ENCODE measurements at places on chromosomes 1 and 21.

DNA sequence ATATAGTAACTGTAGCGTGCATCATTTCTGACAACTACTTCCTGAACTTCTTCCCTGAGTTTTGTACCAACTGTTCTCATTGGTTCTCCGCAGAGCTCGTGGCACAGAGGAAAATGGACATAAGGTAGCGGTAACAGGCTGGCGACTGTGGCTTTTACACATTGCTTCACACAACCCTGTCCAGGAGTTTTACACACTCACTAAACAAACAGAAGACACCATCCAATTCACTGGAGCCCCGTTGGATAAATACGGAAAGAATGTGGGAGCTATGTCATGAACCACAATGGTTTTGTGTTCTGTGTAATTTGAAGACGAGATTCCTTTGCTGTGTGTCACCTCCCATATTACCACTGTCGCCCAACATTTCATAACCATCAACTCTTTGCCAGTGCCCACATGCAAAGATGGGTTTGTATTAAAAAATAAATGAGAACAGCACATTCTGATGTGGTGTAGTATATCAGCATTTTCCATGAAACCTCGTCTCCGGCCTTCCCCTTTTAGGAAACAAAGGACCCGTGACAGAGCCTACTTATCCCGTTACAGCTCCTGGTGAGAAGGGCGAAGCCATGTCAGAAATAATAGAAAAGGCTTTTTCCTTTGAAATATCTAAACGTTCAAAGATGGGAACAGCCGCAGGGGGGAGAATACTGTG lies 47.4 kb upstream of the ENAH start:
- DNase-seq = no peak

GRCh38 chr1:201022820-201023516 lies 546 bp downstream of the KIF21B start:
- DNase-seq = no peak

GRCh38 chr1:37901191-37901892 lies 42.0 kb upstream of the MTF1 start:
- no peak for DNase-seq

GRCh38 chr1:147676311-147677085 lies 6.2 kb upstream of the ACP6 start:
- no peak for DNase-seq

DNA sequence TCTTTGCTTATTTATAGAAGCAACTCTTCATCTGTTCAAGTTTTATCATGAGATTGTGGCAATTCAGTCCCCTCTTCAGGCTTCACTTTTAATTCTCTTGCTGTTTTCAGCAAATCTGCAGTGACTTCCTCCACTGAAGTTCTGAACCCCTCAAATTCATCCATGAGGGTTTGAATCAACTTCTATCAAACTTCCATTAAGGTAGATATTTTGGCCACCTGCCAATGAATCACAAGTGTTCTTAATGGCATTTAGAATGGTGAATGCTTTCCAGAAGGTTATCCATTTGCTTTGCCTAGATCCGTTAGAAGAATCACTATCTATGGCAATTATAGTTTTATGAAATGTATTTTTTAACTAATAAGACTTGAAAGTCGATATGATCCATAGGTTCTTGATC lies 946.7 kb upstream of the B3GALT2 start:
- no peak for DNase-seq

GRCh38 chr1:79285667-79286066 lies 279.1 kb upstream of the ADGRL4 start:
- no peak for DNase-seq

DNA sequence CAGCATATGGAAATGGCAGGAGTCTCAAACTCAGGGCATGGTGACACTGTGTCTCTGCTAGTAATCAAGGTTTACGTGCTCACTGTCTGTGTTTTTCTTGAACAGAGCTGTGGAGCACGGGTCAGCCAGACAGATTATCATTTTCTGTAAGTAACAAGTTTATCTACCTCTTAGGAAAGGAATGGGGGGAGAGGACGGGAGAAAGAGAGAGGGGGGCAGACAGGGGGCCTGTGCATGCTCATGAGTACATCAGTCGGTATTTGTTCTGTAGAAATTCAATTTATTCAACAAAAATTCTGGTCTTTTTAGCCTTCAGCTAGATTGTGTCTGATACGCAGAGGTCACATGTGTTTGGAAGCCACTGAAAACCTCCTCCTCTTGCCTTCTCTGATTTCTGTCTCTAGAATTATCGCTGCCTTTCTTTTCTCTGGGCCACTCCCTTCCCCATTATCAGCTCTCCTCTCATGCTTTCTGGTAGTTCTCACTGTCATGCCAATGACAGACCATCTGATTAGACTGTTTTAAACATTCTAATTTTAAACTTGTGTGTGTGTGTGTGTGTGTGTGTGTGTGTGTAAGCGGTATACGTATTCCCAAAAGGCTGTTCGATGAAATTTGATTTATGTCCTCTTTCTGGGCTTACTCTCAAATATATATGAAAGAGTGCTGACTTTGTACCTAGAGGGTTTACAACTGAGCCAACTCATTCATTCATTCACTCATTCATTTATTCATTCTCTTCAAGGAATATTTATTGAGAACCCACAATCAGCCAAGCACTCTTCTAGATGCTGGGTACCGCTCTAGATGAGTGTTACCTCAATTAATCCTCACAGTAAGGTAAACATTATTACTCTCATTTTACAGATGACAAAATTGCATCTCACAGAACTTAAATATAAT lies 636.9 kb downstream of the KIF26B start:
- DNase-seq = no peak

DNA sequence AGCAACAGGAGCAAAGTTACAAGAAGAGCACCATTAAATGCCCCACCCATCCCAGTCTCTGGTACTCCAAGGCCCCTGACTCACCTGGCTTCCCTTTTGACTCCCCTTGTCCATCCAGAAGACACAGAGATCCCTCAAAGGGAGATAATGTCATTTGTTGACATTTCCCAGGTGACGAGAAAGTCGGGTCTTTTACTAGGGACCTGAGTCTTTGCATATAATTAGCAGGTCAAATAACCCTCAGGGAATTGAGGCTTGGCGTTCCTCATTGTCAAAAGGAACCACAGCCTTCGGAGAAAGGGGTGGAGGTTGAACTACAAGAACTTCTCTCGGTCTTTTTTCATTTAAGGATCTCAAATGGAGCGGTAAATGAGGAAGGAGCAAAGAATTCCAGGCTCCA lies 133.2 kb downstream of the PROX1 start:
- no peak for DNase-seq

DNA sequence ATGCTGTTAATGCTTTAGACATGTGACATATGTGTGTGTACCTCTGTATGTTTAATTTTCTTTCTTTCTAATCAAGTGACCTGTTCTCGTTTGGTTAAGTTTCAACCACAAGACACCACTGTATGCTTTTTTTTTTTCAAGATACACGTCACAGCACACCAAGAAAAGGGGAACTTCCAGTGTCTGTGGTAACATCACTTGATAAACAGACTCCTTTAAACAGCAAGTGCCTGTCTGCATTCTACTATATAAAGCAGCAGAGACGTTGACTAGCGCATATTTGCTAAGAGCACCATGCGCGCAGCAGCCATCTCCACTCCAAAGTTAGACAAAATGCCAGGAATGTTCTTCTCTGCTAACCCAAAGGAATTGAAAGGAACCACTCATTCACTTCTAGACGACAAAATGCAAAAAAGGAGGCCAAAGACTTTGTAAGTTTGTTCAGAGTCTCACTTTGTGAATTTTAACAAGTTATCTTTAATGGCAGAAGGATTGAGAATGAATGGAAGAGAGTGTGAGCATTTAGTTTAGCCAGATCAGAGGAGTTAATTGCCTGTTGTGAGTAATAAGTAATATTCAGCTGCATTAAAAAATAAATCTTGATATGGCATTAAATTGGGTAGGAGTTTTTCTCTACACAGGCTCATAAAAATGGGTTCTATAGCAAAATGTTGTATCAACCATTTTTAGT lies at the start of gene RGS1:
TSS of gene RGS1 (plus strand) at position 275 of the 691 bp plus-strand sequence. CDS start at position 295, 20 bp downstream.
- DNase-seq = no peak

GRCh38 chr1:28036431-28036830 lies 52.0 kb downstream of the EYA3 start:
- no peak for DNase-seq

DNA sequence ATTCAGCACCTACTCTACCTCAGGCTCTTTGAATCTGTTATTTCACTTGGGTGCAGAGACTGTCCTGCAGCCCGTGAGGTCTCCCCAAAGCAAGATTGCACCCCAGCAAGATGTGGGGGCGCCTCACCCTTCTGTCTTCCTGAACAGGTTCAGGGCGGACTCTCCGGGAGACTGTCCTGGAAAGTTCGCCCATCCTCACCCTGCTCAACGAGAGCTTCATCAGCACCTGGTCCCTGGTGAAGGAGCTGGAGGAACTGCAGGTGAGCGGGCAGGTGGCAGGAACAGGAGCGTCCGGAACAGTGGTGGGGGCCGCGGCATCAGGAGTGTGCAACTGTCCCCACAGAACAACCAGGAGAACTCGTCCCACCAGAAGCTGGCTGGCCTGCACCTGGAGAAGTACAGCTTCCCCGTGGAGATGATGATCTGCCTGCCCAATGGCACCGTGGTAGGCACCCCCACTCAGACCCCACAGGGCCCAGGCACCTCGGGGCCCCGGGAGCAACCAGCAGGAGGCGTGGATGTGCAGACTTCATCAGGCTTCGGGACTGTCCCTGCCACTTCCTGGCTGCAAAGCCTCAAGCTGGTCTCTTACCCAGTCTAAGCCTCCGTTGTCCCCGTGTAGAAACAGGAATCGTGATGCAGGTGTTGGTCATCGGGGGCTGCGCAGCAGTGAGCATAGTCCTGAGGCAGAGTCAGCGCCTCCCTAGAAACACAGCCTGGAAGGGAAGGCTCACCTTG lies 5.9 kb upstream of the MTFR1L start:
- no peak for DNase-seq

DNA sequence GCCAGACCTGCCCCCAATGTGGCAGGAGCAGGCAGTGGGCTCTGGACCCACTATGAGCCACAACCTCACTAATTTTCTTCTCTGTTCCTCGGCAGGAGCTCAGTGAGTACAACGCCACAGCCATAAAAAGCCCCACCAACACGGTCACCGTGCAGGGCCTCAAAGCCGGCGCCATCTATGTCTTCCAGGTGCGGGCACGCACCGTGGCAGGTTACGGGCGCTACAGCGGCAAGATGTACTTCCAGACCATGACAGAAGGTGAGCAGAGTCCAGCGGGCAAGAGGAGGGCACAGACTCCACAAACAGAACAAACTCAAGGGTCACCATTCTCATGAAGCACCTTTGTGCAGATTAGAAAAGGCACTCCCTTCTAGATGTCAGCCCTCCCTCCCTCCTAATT lies 79.9 kb downstream of the LACTBL1 start:
- no peak for DNase-seq
